ENCODE measurements at places on chromosomes 5 and 9. TPM values are rescaled to one million over a fixed set of nuclear protein-coding genes. Genes with fewer than 3 reads are reported as not detected.

Gene MOCS2
- total RNA-seq = 53.5 TPM

Gene CXCL14
- total RNA-seq = 1.2 TPM

Gene RBM18
- total RNA-seq = 5.4 TPM

Gene PPIC
- total RNA-seq = 118 TPM

Gene NEUROG1
- total RNA-seq = not detected

Gene QRFP
- total RNA-seq = not detected

Gene LCP2
- total RNA-seq = not detected

Gene TNC
- total RNA-seq = 39.2 TPM

- no peak for DNase-seq
- H3K4me1 ChIP-seq = peaks cover 11% of the 10 kb centered on the region
- no peaks in the 10 kb centered on the region for H3K27me3 ChIP-seq
- H3K4me3 ChIP-seq = peak overlapping the region; percentile 93
- H3K36me3 ChIP-seq = peaks cover 35% of the 10 kb centered on the region
Measured at GRCh38 chr5:31530541-31531265, 1.2 kb downstream of the DROSHA start.

DNA sequence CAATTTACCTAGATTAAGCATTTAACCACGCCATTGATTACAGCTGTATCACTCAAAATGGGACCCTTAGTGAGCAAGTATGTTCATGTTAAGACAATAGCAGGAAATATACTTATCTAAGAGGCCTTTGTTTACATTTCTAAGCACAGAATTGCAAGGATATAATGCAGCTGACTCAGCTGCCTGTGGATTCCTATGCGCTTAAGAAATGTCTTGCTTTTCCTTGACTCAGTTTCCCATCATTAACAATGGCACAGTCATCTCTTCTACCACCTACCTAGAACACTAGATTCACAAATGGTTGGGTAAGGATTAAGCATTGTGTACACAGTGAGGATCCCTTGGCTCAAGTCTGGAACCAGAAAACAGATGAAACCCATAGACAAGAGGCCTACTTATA is 163.8 kb downstream of the TSSK1B start:
- no peaks in the 10 kb centered on the region for H3K36me3 ChIP-seq
- DNase-seq = no peak
- H3K27ac ChIP-seq = peak overlapping the region; percentile 4
- no peaks in the 10 kb centered on the region for H3K27me3 ChIP-seq
- H3K4me3 ChIP-seq = no peak overlapping the region

- H3K4me1 ChIP-seq = no peaks in the 10 kb centered on the region
- H3K36me3 ChIP-seq = no peaks in the 10 kb centered on the region
- no peak overlapping the region for H3K4me3 ChIP-seq
- DNase-seq = no peak
- H3K27me3 ChIP-seq = no peaks in the 10 kb centered on the region
Measured at GRCh38 chr5:10144040-10144439, 105.6 kb downstream of the ATPSCKMT start.

DNA sequence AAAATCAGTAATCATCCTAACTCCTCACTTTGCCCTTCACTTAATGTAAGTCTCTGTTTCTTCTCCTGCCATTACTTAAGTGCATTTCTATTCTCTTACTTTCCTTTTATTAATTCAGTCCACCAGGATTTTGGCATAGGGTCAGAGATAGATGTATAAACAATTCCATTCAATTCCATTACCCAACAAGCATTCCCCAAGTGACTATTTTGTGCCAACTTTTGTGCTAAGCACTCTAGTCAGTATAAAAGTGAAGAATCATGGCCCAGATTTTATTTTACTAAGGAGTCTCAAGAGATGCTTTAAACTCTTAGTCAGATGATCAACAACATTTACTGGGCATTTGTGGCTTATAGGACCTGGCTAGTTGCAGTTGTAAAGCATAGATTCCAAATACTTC is 159.3 kb downstream of the DMAC1 start:
- H3K4me3 ChIP-seq = no peak overlapping the region
- H3K27ac ChIP-seq = no peak overlapping the region
- no peaks in the 10 kb centered on the region for H3K27me3 ChIP-seq

DNA sequence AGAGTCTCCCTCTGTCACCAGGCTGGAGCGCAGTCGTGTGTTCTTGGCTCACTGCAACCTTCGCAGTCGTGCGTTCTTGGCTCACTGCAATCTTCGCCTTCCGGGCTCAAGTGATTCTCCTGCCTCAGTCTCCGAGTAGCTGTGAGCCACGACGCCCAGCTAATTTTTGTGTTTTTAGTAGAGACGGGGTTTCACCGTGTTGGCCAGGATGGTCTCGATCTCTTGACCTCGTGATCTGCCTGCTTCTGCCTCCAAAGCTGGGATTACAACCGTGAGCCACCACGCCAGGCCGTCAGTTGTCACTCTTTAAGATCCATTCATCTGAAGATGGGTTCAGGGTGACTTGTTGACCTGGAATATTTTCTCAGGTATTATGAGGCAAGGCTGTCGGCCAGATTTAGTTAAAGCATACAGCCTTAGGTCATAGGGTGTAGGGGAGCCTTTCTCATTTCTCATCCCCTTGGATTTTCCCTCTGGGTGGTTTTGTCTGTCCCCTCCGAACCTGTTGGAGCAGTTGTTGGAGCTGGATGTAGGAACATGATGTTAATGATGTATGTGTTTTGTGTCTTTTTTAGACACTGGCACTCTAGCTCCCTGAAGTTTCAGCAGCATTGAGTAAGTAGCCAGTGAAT is 1.6 kb downstream of the SLC22A5 start:
- peaks cover 6% of the 10 kb centered on the region for H3K27me3 ChIP-seq
- no peak for DNase-seq
- no peak overlapping the region for H3K4me3 ChIP-seq
- H3K27ac ChIP-seq = no peak overlapping the region
- H3K36me3 ChIP-seq = no peaks in the 10 kb centered on the region

- peak; percentile 90 for DNase-seq
Measured at GRCh38 chr9:124110307-124110915, 98.8 kb downstream of the LHX2 start.

- peaks cover 20% of the 10 kb centered on the region for H3K27me3 ChIP-seq
- H3K4me1 ChIP-seq = no peaks in the 10 kb centered on the region
- peak; percentile 55 for DNase-seq
Measured at GRCh38 chr9:90219548-90220118, 423.0 kb downstream of the DIRAS2 start.

- no peak for DNase-seq
- H3K4me3 ChIP-seq = no peak overlapping the region
- no peak overlapping the region for H3K27ac ChIP-seq
- no peaks in the 10 kb centered on the region for H3K4me1 ChIP-seq
- no peaks in the 10 kb centered on the region for H3K36me3 ChIP-seq
Measured at GRCh38 chr5:180975338-180975737, 13.3 kb upstream of the BTNL3 start.

DNA sequence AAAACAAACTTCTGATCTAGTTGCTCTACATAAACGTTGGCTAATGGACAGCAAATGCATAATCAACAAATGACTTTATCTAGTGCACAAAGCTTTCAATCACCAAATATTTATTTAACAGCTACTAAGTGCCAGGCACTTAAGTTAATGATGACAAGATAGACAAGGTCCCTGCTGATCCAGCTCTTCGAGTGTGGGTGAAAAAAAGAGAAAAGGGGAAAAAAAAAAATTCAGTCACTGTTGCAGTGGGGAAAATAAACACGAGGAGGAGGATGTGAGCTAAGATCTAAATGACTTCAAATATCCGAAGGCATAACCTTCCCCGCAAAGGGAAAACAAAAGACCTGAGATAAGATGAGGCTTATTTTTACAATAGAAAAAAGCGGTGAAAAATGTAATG is 9.6 kb downstream of the PSIP1 start:
- H3K27me3 ChIP-seq = no peaks in the 10 kb centered on the region
- peaks cover 30% of the 10 kb centered on the region for H3K36me3 ChIP-seq
- DNase-seq = no peak
- no peak overlapping the region for H3K27ac ChIP-seq

DNA sequence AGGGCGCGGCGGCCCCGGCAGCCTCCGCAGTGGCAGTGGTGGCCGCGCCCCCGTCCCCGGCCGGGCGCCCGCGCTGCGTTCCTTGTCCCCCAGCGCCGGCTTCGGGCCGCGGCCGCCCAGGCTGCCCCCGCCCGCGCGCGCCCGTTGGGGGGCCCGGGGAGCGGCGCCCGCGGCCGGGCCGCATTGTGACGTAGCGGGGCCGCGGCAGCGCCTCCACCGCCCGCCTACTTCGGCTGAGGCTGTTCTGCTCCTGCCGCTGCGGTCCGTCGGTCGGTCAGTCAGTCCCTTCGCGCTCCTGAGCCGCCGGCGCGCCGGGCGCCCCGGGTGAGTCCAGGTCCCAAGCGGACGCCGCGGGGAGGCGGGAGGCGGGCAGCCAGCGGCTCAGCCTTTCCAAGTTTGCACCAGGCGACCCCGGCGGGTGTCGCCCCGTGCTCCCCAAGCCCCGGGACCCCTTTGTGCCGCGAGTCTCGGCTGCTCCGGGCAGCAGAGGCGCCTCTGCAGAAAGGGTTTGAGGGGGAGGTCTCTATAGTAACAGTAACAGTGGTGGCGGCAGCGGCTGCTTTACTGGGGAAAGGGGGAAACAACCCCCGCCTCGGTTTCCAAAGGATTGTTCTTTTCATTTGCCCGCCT is at the start of gene SNCAIP:
TSS of gene SNCAIP (plus strand) at position 277 of the 630 bp plus-strand sequence. CDS start 78,898 bp downstream, outside the sequence.
- H3K4me3 ChIP-seq = peak within 1 kb of the TSS; percentile 95
- H3K4me1 ChIP-seq = no peaks in the 10 kb centered on the region
- H3K27me3 ChIP-seq = peaks cover 29% of the 10 kb centered on the region
- peak within 1 kb of the TSS; percentile 34 for H3K27ac ChIP-seq

GRCh38 chr9:2489838-2490314 is 131.7 kb upstream of the VLDLR start:
- no peak overlapping the region for H3K27ac ChIP-seq
- H3K36me3 ChIP-seq = no peaks in the 10 kb centered on the region
- H3K27me3 ChIP-seq = no peaks in the 10 kb centered on the region
- peaks cover 15% of the 10 kb centered on the region for H3K4me1 ChIP-seq

GRCh38 chr9:113129884-113130283 is 20.9 kb upstream of the SLC31A2 start:
- H3K27me3 ChIP-seq = no peaks in the 10 kb centered on the region
- H3K36me3 ChIP-seq = no peaks in the 10 kb centered on the region
- no peak overlapping the region for H3K27ac ChIP-seq
- no peak overlapping the region for H3K4me3 ChIP-seq
- no peak for DNase-seq
- H3K4me1 ChIP-seq = no peaks in the 10 kb centered on the region

All from cardiac muscle cell (in vitro differentiated cells and primary cell).